ENCODE measurements at places on chromosomes 13 and 19.

GRCh38 chr13:86445672-86446071 is 646.5 kb upstream of the SLITRK6 start:
- DNase-seq, result no peak

GRCh38 chr13:61874970-61875579 is 459.4 kb upstream of the PCDH20 start:
- no peak for DNase-seq

GRCh38 chr13:109684084-109684823 is 102.1 kb downstream of the IRS2 start:
- DNase-seq, result no peak

DNA sequence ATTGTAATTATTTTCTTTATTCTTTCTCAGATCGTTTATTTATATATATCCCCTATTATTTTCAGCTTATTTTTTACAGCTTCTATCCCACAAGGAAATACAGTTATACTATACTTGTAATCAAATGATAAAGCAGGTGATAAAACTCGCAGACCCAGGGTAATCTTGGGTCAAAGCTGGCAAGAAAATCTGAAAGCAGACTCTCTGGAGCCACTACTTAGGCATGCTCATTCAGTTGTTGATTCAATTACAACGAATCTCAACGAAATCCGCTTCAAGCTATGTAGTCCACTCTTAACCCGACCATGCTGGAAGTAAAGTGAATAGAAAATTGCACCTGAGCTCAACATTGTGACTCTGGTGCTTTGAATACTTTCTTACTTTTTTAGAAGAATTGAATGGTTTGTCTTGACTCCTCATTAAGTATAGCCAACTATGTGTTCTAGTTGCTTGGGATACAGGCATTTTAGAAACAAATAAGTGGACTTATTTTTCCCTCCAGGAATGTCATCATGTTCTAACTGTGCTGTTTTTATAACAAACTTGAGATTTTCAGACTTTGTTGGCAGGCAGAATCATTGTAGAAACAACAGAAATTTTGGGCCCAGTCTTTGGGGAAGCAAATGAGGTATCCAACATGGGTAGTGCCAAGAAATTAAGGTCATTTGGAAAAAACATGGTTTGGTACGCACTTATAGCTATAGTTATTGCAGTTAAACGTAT is 21.4 kb downstream of the ESD start:
- DNase-seq, result no peak

GRCh38 chr13:91133941-91134802 is 213.3 kb upstream of the MIR17HG start:
- peak; percentile 15 for DNase-seq

DNA sequence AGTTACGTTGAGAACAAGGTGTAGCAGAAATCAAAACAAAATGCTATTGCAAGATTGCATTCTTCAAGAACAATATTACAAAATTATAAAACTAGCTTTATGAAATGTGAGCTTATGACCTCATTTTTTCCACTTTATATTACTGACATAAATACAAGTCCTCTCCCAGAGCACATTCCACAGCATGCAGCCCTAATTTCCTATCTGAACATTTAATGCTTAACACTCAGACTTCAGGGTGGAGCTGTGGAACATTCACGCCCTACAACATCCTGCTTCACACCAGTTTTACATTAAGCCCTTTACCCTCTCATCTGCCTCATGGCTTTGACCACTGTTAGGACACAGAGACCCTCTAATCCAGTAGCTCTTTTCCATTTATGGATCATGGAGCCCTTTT is 65.5 kb downstream of the EPSTI1 start:
- no peak for DNase-seq

DNA sequence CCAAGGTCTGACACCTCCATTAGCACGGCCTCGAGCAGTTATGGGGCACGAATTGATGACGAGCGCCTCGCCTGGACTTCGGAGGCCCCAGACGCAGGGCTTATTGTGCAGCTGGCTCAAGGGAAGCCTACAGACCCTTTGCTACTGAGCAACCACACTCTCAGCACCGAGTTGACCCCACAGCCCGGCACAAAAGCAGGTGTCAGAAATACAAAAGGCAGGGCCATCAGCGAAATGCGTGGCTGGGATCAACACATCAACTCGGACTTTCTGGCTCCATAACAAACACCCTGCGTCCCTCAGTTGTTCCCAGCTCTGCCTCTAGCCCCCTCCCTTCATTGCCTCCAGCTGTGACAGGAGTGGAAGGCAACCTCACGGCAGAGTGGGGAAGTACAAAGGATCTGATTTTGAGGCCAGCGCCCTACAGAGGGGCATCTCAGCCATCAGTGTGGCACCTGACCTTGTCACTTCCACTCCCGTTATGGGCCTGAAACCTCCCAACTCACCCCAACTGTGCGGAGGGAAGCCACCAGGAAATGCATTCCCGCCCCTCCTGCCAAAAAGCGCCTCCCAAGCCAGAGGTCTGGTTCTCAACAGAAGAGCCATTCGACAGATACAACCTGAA is 18.0 kb downstream of the PEPD start:
- DNase-seq, result no peak

GRCh38 chr19:43609872-43610271 is 2.0 kb upstream of the SRRM5 start:
- DNase-seq, result no peak

DNA sequence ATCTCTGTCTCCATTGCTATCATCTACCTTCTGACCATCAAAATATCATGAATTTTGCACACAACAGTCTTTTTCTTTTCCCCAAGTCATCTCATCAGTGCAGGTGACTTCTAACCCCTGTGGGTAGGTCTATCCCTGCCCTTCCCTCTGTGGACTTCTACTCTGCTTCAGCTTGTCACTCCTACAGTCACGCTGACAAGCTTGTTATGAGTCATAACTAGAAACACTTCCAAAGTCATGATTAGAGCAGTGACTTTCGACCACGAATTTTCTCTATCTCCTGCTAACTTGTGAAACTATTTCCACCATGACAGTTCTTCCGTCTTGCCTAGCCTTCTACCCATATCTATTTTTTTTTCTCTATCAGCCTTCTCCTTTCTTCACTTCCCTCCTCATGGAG is 343.7 kb upstream of the ARGLU1 start:
- DNase-seq, result no peak

DNA sequence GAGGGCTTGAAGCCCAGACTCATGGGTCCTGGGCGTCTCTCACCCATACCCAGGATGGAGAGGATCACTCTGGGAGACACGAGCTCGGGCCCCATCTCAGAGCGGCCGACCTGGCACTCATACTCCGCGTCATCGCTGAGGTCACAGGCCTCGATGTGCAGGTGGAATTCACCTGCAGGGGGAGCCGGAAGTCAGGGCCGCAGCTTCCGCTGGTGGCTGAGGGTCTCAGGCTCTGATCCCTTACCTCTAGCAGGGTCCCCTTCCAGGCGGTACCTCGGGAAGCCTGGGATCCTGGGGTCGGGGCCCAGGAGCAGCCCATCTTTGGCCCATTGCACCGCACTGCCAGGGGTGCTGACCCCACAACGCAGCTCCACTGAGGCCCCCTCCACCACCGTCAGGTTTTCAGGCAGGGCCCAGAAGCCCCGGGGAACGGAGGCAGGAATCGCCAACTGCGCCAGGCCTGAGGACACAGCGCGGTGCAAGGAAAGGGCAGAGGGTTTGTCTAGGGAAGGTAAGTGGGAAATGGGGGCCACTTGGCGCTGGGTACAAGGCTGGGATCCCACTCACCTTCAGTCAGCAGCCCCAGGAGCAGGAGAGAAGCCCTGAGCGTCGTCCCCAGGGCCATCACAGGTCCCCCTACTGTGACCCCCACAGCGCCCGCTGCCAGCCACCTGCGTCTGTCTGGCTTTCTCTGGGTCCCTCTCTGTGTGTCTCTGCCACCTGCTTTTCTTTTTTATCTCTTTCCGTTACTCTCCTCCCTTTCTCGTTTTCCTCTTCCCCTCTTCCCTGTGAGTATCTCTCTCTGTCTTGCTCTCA is 883 bp downstream of the NPHS1 start:
- DNase-seq, result no peak

GRCh38 chr13:90640976-90641375 is 706.5 kb upstream of the MIR17HG start:
- no peak for DNase-seq

- DNase-seq, result peak; percentile 53
These were observed 5.0 kb upstream of the KMT2B start for GRCh38 chr19:35712567-35713505.

GRCh38 chr19:28493884-28494283 is 719.1 kb downstream of the UQCRFS1 start:
- no peak for DNase-seq

- DNase-seq, result peak; percentile 44
These were observed 20.7 kb downstream of the TNFSF11 start for GRCh38 chr13:42594481-42595252.

GRCh38 chr13:106172176-106172905 is 363.1 kb downstream of the EFNB2 start:
- no peak for DNase-seq

- DNase-seq, result no peak
These were observed 11.3 kb downstream of the ATP7B start for GRCh38 chr13:51999921-52000320.

DNA sequence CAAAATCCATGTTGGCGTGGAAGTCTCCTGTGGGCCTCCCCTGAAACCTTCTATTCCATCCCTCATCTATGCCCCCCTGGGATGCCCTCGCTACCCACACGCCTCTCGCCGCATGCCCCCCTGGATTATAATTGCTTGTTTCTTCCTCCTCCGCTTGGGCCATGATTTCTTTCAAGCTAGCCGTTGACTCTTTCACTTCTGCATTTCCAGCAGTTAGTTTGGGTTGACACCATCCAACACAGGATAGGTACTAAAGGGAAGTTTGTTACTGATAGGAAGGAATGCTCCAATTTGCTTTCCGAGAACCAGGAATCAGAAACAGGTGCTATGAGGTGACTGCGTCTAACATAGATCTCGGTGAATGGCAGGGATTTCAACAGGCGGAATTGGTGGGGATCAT is 7.7 kb upstream of the SLC25A15 start:
- DNase-seq, result no peak

DNA sequence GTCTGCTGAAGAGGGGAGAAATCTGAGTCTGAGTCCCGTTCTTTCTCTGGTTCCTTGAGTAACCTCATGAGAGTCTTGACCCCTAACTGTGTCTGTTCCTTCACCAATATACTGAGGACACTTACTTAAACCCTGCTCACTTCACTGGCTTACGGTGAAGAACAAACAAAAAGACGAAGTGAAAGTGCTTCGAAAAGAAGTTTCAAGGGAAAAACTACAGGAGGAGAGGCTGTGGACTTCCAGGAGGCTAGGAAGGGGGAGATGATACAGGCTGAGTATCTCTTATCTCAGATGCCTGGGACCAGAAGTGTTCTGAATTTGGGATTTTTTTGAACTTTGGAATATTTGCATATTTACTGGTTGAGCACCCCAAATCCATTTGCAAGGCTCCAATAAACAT is 6.1 kb downstream of the SMG9 start:
- no peak for DNase-seq

DNA sequence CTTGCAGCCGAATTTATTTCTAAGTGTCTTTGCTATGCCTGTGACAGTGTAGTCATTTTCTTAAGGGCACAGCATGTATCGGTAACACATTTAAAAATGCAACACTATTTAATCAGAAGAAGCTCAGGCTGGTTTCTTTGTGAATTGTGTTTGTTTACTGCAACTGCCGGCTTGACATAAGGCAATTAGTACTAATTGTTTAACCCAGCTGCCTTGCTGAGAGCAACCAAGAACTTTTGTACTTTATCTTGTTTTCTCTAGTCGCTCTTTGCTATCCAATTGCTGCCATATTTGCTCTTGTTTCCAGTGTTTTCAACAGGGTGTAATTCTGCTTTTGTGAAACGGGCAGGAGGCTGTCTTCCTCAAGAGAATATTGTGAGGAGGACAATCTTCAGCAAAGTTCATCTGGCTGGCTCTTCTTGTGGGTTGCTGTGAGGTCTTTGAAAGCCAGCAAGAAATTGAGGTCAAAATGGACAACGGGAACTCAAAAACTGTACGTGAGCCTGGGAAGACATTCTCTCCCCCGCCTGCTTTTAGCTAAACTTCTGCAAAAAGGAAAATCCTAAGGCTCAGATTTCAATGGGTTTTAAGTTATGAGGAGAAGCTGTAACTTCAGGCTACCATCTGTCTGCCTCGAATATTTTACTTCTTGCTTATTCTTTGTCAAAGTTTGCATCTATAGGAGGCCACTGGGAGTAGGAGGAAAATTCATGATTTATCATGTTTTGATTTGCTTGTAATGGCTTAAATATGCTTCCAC is 75.8 kb upstream of the TSHZ3 start:
- DNase-seq, result no peak

- DNase-seq, result no peak
These were observed 20.4 kb upstream of the FAM216B start for GRCh38 chr13:42760951-42761350.

GRCh38 chr19:50721441-50722137 is 1.6 kb upstream of the CLEC11A start:
- no peak for DNase-seq

GRCh38 chr13:114148521-114148855 is 16.1 kb upstream of the RASA3 start:
- DNase-seq, result peak; percentile 77

- no peak for DNase-seq
These were observed 72.2 kb downstream of the RASA3 start for GRCh38 chr13:114059946-114060860.

DNA sequence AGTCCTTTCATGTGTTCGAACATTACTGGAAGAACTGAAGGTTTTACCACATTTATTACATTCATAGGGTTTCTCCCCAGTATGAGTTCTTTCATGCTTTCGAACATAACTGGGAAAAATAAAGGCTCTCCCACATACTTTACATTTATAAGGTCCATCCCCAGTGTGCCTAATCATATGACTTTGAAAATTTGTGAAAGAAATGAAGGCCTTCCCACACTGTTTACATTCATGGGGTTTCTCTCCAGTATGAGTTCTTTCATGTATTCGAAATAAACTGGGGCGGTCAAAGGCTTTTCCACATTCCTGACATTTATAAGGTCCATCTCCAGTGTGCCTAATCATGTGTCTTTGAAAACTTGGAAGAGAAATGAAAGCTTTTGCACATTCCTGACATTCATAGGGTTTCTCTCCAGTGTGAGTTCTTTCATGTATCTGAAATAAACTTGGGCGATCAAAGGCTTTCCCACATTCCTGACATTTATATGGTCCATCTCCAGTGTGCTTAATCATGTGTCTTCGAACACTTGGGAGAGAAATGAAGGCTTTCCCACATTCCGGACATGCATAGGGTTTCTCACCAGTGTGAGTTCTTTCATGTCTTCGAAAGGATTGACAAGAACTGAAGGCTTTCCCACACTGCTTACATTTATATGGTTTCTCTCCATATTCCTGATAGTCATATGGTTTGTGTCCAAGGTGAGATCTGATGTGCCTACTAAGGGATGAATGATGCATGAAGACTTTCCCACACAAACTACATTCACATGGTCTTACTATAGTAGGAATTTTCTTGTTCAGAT is 24.0 kb downstream of the ZNF564 start:
- no peak for DNase-seq

Data from activated CD8-positive, alpha-beta memory T cell treated with anti-CD3 and anti-CD28 coated beads, Interleukin-2, amount 50 U/mL, for 4 hours (primary cell).